ENCODE measurements at places on chromosomes 7 and 10.

- peak; percentile 51 for DNase-seq
These were observed 193.7 kb downstream of the RNLS start for GRCh38 chr10:88389456-88389855.

GRCh38 chr7:13259930-13260329 lies 572.5 kb downstream of the ARL4A start:
- DNase-seq = no peak

- DNase-seq = no peak
These were observed 1.3 kb downstream of the GPR37 start for GRCh38 chr7:124764051-124764846.

- no peak for DNase-seq
These were observed 16.8 kb downstream of the TMEM243 start for GRCh38 chr7:87202705-87203104.

GRCh38 chr10:104329735-104330134 lies 8.5 kb downstream of the ITPRIP start:
- DNase-seq = no peak

- DNase-seq = no peak
These were observed 745.8 kb downstream of the GRID1 start for GRCh38 chr10:85620807-85621206.

DNA sequence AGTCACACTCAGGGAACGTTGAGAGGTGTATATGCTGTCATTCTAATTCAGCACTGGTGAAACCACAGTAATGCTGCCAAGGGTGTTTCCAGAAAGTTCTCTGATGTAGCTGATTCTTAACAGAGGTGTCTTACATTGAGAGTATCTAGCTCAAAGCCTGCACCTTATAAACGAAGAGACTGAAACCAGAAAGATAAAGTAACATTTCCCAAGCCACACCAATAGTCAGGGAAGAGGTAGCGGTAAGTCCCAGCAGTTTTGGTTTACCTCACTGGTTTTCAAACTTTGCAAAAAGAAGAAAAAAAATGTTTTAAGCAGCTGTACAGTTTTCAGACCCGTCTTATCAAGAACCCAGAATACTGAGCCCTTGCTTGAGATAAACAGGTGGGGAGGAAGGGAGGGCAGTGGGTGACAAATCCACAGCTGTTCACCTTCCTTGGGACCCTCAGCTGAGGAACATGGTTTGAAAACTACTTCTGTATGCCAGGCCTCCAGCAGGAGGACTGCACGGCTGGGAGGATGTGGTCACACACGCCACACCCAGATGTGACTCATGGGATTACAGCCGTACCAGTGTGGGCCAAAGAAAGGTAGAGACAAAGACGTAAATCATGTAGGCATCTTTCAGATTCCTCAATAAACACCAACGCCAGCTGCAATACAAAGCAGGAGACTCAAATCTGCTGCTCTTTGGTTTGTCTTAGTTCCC lies 63.9 kb upstream of the GSDME start:
- peak; percentile 86 for DNase-seq

DNA sequence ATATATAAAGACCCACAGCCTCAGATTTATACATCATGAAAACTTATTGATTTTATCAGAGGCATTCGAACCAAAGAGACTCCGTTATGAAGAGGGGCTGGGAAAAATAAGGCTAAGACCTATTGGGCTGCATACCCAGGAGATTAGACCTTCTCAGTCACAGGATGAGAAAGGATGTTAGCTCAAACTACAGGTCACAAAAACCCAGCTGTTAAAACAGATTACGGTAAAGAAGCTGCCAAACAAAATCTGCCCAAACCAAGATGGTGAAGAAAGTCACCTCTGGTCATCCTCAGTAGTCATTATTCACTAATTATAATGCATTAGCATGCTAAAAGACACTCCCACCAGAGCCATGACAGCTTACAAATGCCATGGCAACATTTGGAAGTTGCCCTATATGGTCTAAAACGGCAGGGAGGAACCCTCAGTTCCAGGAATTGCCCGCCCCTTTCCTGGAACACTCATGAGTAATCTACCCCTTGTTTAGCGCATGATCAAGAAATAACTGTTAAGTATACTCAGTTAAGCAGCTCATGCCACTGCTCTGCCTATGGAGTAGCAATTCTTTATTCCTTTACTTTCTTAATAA lies 362.5 kb upstream of the PCDH15 start:
- DNase-seq = no peak

- DNase-seq = no peak
These were observed 3.1 kb upstream of the CLIP2 start for GRCh38 chr7:74286131-74286530.

- no peak for DNase-seq
These were observed at the start of gene IGFBP1 for GRCh38 chr7:45888185-45888992. Gene IGFBP1, plus strand, starts transcription at chr7:45888488. Its CDS starts 165 bp downstream, at chr7:45888653.

GRCh38 chr7:35260246-35260645 lies 6.3 kb upstream of the TBX20 start:
- no peak for DNase-seq

GRCh38 chr7:69790977-69791724 lies 192.9 kb downstream of the AUTS2 start:
- no peak for DNase-seq

All from CD4-positive, alpha-beta T cell treated with Interleukin-6 at 100 ng/mL for 8 hours (primary cell).